ENCODE measurements at places on chromosomes 3 and 15. TPM values are rescaled to one million over a fixed set of nuclear protein-coding genes. Genes with fewer than 3 reads are reported as not detected.

Gene DGKG
- total RNA-seq: 0.66 TPM

Gene CHRM5
- total RNA-seq: not detected

Gene REC114
- not detected for total RNA-seq

Gene TJP1
- total RNA-seq: not detected

Gene RNF168
- total RNA-seq: 39.4 TPM
